NCI-H2081 (cell line): ENCODE measurements at places on chromosomes 11 and 22.
A peak's percentile ranks its signal among the peaks of the same experiment; 100 is the strongest.

- DNase-seq = no peak
Measured at GRCh38 chr11:105144887-105145286, 5.3 kb upstream of the CARD18 start.

DNA sequence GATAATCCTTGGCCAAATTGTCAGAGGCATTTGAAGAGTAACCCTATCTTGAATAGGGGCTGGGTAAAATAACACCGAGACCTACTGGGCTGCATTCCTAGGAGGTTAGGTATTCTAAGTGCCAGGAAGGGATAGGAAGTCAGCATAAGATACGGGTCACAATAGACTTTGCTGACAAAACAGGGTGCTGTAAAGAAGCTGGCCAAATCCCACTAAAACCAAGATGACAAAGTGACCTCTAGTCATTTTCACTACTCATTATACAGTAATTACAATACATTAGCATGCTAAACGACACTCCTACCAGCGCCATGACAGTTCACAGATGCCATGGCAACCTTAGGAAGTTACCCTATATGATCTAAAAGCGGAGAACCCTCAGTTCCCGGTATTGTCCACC lies 964 bp upstream of the REXO2 start:
- DNase-seq = no peak

GRCh38 chr11:62446091-62446490 lies 27.3 kb downstream of the SCGB1A1 start:
- no peak for DNase-seq

DNA sequence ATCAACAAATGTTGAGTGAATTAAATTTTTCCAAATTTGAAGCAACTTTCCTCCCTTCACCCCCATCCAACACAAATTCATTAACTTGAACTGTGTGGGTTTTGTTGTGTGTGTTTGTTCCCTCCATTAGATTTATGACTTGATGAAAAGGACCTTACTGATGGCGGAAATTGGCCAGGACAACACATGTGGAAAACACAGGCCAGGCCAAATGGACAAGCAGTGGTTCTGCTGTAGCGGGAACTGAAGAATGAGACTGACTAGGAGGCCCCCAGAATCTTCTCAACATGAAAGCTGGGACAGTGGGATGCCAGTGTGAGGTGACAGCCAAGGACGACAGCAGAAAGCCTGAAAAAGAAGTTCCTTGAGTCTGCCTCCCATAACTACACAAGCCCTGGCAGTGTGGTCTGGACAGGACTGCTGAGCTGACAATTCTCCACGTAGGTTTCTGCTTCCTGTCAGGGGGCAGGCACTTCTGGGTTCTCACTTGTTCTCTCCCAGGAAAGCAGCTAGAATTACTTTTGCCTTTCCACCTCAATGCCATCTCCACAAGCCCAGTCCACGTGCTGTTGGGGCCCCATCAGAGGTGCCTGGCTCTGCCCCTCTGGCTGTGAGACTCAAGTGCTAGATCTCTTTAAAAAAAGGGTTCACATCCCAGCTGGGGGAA lies 94.3 kb downstream of the ETS1 start:
- DNase-seq = no peak

DNA sequence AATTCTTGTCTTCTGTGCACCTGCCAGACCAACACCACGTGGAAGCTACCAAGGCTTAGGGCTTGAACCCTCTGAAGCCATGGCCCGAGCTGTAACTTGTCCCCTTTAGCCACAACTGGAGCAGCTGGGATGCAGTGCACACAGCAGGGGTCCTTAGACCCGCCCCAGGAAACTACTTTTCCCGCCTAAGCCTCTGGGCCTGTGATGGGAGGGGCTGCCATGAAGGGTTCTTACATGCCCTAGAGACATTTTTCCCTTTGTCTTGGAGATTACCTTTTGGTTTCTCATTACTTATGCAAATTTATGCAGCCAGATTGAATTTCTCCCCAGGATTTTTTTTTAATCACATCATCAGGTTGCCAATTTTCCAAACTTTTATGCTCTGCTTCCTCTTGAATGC lies 9.7 kb downstream of the PATE3 start:
- DNase-seq = no peak

- no peak for DNase-seq
Measured at GRCh38 chr22:48287031-48287430, 1524.6 kb downstream of the TBC1D22A start.

DNA sequence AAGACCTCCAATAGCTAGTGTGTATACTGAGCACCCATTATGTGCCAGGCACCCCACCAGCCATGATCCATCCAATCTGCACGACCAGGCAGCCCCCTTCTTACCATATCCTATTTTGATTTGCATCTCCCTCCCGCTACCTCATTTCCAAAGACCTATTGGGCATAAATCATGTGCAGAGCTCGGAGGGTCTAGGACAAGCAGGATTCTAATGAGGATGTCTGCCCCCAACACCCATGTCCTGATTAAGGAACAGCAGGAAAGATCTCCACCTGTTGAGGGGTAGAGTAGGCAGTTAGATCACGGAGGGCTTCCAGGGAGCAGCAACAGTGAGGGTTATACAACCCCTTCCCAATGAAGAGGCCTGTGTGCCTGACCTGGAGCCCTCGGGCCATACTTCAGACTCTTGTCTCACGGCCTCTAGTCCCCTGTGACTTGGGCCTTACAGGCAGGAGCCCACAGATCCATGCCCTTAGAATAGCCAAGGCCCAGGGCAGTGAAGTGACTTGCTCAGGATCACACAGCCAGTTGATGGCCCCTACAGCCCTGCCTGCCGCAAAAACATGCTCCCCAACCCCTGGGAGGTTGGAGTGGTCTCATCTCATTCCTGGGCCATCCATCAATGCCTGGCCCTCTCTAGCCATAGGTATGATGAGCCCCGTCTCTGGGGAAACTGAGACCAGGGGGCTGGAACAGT lies 3.5 kb downstream of the RAB3IL1 start:
- DNase-seq = no peak

DNA sequence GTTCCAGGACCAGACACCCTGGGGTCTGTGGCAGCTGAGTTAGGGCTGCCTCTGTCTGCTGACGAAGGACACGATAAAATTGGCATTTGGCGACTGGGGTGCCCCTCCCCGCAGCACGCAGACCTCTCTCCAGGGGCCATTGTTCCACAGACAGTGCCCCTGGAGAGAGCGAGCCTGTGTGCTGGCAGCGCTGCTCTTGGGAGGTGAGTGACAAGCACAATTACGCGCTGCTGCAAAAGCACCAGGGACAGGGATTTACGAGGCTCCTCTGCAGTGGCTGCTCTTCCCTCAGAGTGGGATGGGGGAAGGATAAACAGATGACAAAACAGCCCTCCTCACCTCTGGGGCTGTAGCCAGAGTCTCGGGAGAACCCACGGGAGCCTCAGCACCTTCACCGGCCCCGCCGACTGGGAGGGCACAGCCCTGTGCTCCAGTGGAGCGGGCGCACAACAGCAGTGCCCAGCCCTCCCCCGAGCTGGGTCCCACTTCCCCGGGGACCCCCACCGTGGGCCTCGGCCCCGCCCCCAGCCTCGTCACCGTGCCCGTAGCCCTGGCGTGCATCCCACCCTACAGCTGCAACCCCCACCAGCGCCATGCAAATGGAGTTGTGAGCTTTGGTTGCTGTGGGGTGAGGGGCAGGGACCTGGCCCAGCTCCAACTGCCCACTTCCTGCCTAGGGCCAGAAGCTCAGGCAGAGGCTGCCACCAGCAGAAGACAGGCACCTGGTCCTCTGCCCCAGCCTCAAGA lies 19.6 kb downstream of the CHID1 start:
- peak; percentile 75 for DNase-seq

- DNase-seq = no peak
Measured at GRCh38 chr11:112025707-112026106, 499 bp downstream of the DLAT start.

GRCh38 chr11:7031471-7031871 lies 11.2 kb downstream of the NLRP14 start:
- DNase-seq = no peak

DNA sequence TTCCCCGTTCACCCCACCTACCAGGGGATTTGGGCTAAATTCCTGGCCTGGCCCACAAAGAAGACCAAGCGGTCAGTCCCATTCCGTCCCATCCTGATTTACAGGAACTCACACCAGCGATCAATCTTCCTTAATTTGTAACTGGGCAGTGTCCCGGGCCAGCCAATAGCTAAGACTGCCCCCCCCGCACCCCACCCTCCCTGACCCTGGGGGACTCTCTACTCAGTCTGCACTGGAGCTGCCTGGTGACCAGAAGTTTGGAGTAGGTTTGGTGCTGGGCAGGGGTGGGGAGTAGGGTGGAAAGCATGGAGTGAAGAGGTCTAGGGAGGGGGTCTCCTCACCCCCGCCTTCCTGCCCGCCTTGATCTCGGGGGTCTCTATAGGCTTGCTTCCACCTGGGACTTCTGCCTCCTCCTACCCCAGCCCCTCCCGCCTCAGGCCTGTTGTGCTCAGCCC lies at the start of gene SERPING1:
Gene SERPING1 (plus strand): TSS at position 225 of the 455 bp plus-strand sequence. CDS start 586 bp downstream, outside the sequence.
- DNase-seq = no peak

GRCh38 chr11:9718147-9718546 lies 54.3 kb downstream of the SWAP70 start:
- DNase-seq = no peak

DNA sequence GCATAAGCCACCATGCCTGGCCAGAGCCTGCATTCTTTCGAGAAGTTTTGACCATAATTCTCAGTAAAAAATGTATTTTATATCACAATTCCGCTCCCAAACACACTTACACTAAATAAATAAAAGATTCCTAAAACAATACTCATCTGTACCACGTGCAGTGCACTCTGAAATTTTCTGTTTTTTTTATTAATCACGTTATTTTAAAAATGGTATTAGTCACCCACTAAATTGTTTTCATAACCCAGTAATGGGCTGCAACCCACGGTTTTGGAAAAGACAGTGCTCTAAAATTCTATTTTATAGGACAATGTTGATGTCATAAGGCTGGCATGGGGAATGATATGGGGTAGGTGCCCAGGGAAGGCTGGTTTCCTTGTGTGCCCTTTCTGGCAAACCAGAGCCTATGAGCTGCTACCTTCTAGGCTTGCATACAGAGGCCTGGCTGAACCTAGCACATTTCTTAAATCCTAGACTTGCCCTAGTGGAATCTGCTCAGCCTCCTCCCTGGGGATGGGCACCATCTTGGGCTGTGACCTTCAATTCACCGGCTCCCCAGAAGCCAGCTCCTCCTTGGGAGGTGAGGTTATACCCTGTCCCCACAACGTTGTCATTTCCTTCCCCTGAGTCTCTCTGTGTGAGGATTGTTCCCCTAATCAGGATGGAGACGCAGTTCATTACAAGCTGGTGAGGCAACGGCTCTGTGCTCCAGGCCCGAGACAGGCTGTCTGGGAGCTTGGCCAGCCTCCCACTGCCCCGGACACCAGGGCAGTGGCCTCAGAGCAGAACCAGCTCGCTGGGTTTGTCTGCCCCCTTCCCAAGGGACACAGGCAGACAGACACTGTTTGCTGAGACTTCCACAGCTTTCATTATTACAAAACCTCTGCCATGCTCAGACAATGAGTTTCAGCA lies 116.5 kb upstream of the NAV2 start:
- DNase-seq = no peak

DNA sequence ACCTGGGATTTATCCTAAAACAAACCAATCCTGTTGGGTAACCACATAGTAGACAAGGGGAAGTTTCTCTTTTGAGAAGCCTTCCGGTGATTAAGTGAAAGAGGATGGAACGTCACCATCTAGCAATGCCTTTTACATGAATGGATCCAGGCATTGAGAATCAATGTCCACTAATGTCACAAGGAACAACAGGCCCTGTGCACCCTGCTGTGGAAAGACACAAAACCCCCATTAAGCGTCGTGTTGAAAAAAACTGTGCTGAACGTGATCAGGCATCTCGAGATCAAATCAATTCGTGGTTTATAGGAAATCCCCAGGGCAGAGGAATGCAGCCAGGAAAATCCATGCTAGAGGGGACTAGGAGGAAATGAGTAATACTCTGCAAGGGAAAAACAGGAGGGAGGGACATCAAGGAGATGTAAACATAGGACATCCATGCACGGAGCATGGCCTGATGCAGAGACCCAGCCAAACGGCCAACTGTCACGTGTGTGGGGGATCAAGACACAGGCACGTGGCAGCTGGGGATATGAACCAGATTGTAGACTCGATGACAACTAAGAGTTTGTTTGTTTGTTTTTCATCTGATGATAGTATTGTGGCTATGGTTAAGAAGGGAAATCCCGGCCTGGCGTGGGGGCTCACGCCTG lies 38.6 kb upstream of the CARS1 start:
- no peak for DNase-seq

- no peak for DNase-seq
Measured at GRCh38 chr22:39268645-39269044, 23.9 kb upstream of the PDGFB start.

- DNase-seq = no peak
Measured at GRCh38 chr11:57414612-57415212, 12.2 kb downstream of the SLC43A3 start.

- no peak for DNase-seq
Measured at GRCh38 chr22:27137871-27138337, 480.5 kb downstream of the MIAT start.

GRCh38 chr22:42614312-42615091 lies at the start of gene POLDIP3:
Gene POLDIP3 (minus strand): TSS chr22:42614883. CDS start chr22:42614857, 26 bp downstream.
- DNase-seq = peak; percentile 95
